Left ventricle myocardium inferior (tissue), 1 donor: ENCODE measurements at places on chromosomes 5 and 9.

GRCh38 chr5:87195616-87196015 is 72.1 kb upstream of the RASA1 start:
- H3K27me3 ChIP-seq = no peaks in the 10 kb centered on the region
- H3K4me1 ChIP-seq = peaks cover 7% of the 10 kb centered on the region
- H3K4me3 ChIP-seq = no peak overlapping the region
- H3K27ac ChIP-seq = no peak overlapping the region
- no peak for DNase-seq

- no peaks in the 10 kb centered on the region for H3K36me3 ChIP-seq
- peaks cover 9% of the 10 kb centered on the region for H3K4me1 ChIP-seq
- H3K4me3 ChIP-seq = no peak overlapping the region
- no peaks in the 10 kb centered on the region for H3K27me3 ChIP-seq
These were observed 225.6 kb downstream of the ARHGEF28 start for GRCh38 chr5:73851471-73852181.

- no peaks in the 10 kb centered on the region for H3K27me3 ChIP-seq
- H3K36me3 ChIP-seq = no peaks in the 10 kb centered on the region
- peak overlapping the region; percentile 70 for H3K27ac ChIP-seq
- peak overlapping the region; percentile 36 for H3K4me3 ChIP-seq
- DNase-seq = peak; percentile 42
These were observed 252.1 kb downstream of the SMARCA2 start for GRCh38 chr9:2267181-2267745.

GRCh38 chr5:169753795-169754194 is 116.7 kb downstream of the DOCK2 start:
- no peak for DNase-seq
- peaks cover 4% of the 10 kb centered on the region for H3K27me3 ChIP-seq
- H3K4me1 ChIP-seq = no peaks in the 10 kb centered on the region
